ENCODE measurements at places on chromosomes 16 and 17.
A peak's percentile ranks its signal among the peaks of the same experiment; 100 is the strongest.

GRCh38 chr17:57895382-57896060 is 45.7 kb upstream of the MRPS23 start:
- no peak for DNase-seq

DNA sequence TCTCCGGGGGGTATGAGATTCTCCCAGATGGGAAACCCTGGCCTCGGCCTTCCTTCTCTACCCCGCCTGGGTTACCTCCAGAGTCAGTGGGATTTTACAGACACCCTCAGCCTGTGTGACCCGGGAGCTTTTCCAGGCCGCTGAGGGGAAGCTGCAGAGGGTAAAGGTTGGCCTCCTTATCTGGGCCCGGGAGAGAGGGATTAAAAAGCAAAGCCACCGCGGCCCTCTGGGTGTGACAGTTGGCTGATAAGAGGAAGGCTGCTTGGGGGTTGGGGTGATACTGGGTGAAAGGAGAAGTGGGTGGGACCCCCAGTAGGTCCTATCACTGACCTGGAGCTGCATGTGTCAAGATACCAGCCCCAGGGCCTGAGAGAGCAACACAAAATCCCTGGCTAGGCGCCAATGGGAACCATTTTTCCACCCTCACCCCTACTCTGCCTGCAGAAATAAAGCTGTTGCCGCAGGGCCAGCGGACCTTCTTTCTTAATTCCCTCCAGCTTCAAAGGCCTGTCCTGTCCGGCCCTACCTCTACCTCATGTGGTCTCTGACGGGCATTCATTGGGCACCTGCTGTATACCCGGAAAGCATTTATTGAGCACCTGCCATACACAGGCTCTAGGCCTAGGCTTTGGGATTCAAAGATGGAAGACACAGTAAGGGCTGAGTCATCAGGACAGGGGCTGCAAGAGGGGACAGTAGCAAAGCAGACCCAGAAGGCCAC is 77.6 kb upstream of the GSE1 start:
- DNase-seq: peak; percentile 81

- no peak for DNase-seq
Observed at GRCh38 chr16:59514651-59515050, 780.5 kb upstream of the GOT2 start.

DNA sequence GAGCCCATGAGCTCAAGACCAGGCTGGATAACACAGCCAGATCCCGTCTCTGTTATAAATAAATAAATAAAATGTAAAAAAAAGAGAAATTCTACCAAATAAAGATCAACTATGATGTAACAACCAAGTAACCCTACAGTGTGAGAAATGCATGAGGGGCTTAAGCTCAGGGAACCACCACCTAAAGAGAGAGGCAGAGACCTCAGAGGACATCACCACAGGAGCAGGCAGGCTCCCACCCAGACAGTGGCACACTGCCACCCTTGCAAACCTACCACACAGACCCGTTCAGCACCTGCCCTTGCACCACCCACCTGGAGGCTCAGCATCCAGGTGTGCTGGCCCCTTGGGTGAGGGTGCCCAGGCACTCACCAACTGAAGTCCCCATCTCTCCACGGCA is 45.6 kb downstream of the ANKRD11 start:
- DNase-seq: no peak

GRCh38 chr17:75856062-75856756 is 1.1 kb upstream of the WBP2 start:
- no peak for DNase-seq

Measured in Peyer's patch (tissue), 4 donors.